DMS53 (cell line): ENCODE measurements at places on chromosomes 4 and X.
A peak's percentile ranks its signal among the peaks of the same experiment; 100 is the strongest.

GRCh38 chr4:80173401-80173800 is 23.9 kb upstream of the PRDM8 start:
- no peak for DNase-seq

- DNase-seq: no peak
These were observed 302.5 kb upstream of the UGT8 start for GRCh38 chr4:114296126-114296525.

- DNase-seq: no peak
These were observed 77.9 kb upstream of the MID1 start for GRCh38 chrX:10698318-10698640.

- no peak for DNase-seq
These were observed 179.5 kb downstream of the NLGN4X start for GRCh38 chrX:6049132-6049531.

DNA sequence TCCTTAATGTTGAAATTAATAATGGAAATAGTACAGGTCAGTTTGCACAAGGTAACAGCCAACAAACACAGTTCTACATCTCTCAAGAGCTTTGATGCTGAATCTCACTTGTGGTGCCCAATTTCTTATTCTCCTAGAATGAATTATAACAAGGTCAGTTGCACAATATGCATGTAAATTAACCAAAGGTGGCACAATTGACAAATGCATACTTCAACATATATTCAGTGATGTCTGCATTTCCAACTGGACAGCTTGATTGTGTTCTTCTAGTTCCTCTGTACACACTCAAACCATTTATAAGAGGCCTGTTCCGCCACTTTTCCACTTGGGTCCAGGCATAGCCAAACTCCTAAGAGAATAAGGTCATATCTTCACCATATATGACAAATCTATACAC is 210.3 kb upstream of the EPHA5 start:
- peak; percentile 53 for DNase-seq

DNA sequence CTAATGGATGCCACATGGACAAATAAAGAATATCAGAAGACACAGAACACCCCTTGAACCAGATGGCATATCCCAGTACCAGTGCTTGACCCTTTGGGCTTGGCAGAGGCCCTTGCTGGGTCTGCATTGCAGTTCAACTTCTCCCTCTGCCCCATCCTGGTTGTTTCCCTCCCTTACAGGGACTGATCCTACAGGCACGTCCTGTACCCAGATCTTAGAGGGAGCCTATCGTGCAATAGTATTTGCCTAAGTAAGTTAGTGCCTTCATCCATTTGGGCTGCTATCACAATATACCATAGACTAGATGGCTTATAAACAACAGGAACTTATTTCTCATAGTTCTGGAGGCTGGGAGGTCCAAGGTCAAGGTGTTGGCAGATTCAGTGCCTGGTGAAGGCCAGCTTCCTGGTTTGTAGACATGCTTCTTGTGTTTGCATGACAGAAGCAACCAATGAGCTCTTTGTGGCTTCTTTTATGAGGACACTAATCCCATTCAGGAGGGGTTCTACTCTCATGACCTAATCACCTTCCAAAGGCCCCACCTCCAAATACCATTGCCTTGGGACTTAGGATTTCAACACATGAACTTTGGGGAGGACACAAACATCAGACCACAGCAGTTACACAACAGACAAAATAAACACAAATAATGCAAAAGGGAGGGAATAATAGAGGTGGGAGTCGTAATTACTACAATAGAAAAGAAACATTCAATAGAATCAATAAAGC is 146.5 kb upstream of the MSX1 start:
- no peak for DNase-seq

GRCh38 chr4:65670331-65671031 is at the start of gene EPHA5:
Gene EPHA5, minus strand, starts transcription at chr4:65670489. Its CDS starts 747 bp downstream, at chr4:65669742.
- DNase-seq: peak; percentile 79

- no peak for DNase-seq
These were observed 191.7 kb upstream of the CPEB2 start for GRCh38 chr4:14810568-14810967.

DNA sequence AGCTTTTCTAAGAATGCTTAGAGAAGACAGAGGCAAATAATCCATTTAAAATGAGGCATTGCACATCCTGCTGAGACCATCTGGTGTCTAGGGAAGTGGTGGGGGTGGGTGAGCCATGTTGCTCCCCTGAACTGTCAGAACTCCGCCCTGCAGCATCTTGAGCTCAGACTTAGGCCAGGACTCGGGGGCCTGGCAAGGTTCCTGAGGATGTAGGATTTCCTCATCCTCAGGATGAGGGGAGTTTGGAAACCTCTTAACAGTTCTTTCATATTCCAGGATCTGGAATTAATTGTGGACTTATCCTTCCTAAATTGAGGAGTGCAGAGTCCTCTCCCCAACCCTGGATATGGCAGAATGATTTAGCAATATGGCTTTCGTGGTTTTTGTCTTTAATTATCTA is 6.6 kb downstream of the TLL1 start:
- no peak for DNase-seq

DNA sequence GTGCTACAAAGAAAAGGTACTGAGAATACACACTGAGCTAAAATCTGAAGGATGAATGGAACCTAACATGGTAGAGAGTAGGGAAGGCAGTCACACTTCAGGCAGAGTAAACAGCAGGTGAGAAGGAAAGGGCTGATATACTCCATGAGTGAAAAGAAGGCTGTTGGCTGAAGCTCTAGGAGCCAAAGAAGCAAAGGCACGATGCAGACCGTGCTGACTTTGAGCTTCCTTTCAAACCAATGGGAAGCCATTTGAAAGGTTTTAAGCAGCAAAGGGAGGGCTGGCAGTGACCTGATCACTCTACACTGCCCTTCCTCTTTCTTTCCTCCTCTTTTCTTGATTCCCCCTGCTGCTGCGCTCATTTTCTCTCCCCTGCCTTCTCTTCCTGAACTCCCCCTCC is 66.4 kb downstream of the TMEM154 start:
- DNase-seq: no peak

GRCh38 chrX:121641560-121641959 is 594.1 kb downstream of the GLUD2 start:
- peak; percentile 92 for DNase-seq

- no peak for DNase-seq
These were observed 71.0 kb upstream of the DHX15 start for GRCh38 chr4:24655326-24655725.

DNA sequence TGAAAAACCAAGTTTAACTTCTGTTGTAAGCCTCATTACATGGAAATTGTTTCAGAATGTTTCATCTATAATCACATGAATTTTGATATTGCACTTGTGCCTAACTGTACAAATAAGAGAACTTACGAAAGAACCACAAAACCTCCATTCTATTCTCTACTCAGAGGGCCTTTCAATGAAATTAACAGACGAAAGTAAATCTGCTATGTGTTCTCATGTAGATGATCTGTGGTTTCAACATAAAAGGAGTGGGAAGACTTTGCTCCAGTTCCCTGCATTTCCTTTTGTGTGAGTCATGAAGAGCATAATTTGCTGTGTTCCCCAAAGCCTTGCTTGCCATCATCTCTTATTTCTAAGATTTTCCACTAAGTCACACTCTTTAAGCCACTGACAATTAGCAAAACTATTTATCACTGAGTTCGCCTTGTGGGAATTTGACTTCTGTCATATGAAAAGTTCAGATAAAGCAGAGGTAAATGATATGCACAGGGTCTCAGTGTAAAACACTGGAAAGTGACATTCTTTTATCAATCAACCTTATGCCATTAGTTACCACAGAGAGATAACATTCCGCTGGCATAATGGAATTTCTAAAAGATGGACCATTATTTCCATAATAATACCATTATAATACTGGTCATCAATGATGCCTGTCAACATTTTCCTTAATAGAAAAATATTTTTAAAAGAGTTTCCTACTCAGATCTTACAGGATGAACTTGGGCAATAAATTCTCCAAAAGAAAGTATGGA is 329.8 kb downstream of the NR3C2 start:
- DNase-seq: no peak

DNA sequence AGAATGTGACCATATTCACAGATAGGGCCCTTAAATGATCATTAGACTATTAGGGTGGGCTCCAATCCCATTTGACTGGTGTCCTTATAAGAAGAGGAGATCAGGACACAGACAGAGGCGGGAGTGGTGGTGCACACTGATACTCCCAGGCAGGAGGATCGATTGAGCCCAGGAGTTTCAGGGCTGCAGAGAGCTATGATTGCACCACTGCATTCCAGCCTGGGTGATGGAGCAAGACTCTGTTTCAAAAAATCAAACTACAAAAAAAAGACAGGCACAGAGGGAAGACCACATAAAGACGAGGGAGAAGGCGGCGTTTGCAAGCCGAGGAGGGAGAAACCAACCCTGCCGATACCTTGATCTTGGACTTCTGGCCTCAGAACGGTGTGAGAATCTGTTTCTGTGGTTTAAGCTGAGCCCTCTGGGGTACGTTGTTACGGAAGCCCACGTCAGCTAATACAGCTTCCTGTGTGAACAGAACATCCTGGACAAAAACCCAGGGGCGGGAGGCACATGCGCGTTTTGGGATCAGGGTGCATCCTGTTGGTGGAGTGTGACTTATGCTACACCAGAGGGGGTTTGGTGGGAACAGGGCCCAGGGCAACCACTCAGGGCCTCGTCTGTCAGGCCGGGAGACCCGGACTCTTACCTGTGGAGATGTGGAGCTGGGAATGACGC is 211.8 kb upstream of the PSAPL1 start:
- DNase-seq: no peak

- DNase-seq: no peak
These were observed 50.9 kb upstream of the BCOR start for GRCh38 chrX:40148385-40149285.

- DNase-seq: no peak
These were observed 113.4 kb downstream of the PJA1 start for GRCh38 chrX:69051901-69052300.

DNA sequence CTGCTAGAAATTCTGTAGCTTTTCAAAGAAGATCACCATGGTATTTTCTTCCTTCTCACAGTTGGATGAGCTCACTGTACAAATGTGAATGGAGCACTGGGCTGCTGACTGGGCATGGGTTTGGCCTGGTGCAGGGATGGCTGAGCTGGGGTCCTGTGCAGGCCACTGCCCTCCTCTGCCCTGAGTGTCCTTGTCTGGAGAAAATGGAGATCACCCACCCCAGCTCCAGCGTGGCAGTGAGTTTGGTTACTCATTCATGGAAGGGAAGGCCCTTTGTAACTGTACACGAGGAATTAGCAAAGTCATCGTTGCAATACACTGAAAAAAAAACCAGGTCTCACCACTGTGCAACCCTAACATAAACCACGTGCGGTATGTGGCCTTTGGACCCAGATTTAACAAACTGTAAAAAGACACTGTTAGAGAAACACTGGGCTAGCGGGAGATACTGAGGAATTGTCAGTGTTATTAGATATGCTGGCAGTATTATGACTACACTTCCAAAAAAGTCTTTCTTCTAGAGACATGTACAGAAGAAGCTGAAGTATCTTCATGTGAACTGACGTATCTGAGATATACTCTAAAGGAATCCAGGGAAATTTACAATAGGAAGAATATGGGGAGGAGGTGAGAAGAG is 16.1 kb upstream of the TBC1D14 start:
- DNase-seq: peak; percentile 77

DNA sequence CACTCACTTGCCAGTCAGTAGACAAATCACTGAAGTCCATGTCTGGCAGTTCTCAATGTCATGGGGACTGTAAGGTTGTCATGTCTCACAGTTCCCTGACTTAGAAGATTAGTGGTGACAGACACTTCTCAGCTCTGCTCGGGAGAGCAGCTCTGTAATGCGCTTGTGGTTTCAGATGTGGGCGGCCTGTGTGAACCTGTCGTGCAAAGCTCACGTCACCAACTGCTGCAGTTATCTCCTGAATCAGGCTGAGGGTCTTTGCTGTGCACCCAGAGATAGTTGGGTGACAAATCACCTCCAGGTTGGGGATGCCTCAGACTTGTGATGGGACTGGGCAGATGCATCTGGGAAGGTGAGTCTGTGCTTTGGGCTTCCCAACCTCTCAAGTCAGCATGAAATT is at the start of gene IL9R:
TSS of gene IL9R (plus strand) at position 261 of the 400 bp plus-strand sequence. CDS start at position 325, 64 bp downstream.
- DNase-seq: no peak

DNA sequence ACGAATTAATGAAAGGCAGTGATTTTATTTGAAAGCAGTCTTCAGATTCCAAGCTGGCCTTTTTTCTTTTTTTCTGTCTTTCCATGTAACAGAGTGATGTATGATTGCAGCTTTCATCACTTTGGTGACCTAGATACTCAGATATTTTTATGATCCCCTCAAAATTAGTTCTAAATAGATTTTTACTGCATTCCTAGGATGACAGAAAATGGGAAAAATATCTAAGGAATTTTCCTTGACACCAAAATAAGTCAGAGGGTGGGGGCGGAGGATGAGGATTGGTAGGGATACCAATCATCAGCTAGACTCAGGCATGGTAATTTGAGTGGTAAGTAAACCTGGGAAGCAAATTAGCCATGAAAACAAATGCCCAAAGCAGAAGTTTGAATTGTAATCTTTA is 11.9 kb upstream of the HMGB2 start:
- DNase-seq: no peak

DNA sequence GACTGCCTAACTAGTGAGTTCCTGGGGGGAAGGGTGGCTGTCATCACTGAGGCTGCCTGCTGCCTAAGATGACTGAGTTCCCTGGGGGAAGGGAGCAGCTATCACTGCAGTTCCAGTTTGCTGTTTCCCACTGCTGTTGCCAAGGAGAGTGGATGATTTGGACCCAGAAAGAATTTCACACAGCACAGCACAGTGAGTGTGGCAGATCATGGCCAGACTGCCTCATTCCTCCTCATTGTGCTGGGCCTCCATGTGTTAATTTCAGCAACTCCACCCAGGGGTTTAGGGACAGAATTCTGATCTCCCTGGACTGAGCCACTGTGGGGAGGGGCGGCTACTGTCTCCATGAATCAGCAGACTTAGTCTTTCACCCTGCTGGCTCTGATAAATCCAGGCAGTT is 125.0 kb downstream of the TEX13C start:
- DNase-seq: no peak

- DNase-seq: no peak
These were observed 6.9 kb upstream of the SRPK3 start for GRCh38 chrX:153773741-153774575.

DNA sequence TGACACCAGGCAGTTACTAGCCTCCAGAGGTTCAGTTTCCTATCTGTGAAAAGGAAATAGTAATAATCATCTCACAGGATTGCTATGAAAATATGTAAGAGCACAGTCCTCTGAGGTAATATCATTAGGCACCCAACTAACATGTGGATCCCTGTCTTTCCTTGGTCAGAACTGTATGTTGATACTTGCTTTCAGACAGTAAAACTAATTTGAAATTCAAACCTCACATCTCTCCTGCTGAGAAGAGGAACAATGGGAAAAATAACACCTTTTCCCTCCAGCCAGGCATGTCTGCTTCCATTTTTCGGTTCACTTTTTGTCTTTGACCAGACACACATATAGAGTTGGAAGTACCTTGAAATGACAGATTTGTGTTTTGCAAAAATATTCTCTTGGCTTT is 262.7 kb downstream of the IL15 start:
- DNase-seq: no peak

DNA sequence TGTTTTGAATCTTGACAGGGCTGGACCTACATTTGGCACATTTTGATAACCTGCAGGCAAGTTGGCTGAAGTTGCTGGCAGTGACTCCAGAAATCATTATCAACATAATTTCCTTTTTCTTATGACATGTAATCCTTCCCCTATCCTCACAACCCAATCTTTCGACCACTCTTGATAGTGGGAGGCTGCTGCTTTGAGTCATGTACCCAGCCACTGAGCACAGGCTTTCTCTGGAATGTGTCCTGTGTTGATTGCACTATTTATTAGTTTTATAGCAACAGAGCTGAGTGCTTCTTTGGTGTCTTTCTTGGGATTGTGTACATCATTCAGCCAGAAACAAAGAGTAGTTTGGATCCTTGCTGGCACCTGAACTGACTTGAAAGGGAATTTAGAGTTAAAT is 183.1 kb upstream of the LEF1 start:
- no peak for DNase-seq
